Stimulated activated CD4-positive, alpha-beta T cell treated with anti-CD3 and anti-CD28 coated beads, Interleukin-4, amount 100 ng/mL, for 48 hours (primary cell): ENCODE measurements at places on chromosomes 5 and 9.
A peak's percentile ranks its signal among the peaks of the same experiment; 100 is the strongest.

DNA sequence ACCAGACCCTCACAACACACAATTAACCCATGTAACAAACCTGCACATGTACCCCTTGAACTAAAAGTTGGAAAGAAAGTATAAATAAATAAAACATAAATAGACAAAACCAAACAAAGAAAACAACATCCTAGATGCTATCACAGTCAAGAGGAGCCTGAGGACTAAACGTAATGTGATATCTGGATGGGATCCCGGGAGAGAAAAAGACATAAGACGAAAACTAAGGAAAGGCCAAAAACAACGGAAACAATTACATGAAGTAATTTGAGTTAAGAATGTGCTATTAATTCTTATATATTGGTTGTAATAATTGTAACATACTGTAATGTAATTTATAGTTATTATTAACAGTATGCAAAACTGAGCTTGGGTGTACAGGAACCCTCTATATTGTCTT, 793.9 kb downstream of the SEMA5A start:
- DNase-seq: no peak

GRCh38 chr9:131395157-131396098, 1.5 kb downstream of the PRRC2B start:
- DNase-seq: peak; percentile 67

- no peak for DNase-seq
Observed at GRCh38 chr5:156942064-156942463, 21.0 kb downstream of the TIMD4 start.

GRCh38 chr5:64666078-64666477, 24.2 kb upstream of the SHISAL2B start:
- no peak for DNase-seq

GRCh38 chr5:167261309-167262100, 1029.9 kb upstream of the WWC1 start:
- DNase-seq: no peak

DNA sequence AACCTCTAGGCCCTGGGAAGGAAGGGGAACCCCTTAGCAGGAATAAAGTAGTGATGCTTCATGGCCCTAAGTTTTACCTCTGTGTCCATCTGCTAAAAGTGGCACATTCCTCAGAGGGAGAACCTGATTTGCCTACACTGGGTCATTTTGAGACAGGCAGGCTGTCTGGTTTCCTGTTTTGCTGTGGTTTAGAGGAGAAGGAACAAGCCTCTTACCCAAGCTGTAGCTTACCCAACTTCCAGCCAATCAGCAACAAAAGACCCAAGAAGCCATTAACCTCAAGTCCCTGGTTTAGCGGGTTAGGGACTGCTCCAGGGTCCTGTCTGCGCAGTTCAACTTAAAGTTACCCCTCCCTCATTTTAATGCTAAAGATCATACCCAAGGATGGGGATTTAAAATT, 411.0 kb downstream of the MAT2B start:
- no peak for DNase-seq

GRCh38 chr5:124061663-124062062, 549.7 kb downstream of the CSNK1G3 start:
- DNase-seq: no peak

DNA sequence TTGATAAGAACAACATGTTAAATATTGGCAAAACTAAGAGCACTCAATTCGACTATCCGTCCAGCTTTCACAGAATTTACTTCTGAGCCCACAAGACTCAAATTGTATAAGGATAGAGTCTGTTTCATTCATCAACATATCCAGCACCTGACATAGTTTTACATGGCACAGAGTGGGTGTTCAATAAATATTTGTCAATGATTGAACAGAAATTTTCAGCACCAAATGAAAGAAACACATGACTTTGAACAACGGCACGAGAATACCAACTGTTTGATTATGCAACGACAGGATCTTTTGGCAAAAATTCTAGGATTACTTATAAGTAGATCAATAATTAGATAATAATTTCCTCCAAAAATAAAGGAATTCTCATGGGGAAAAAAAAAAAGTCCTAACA, 41.8 kb downstream of the SKP2 start:
- DNase-seq: no peak

GRCh38 chr5:147507480-147508126, 2.3 kb downstream of the DPYSL3 start:
- DNase-seq: no peak

GRCh38 chr5:22965960-22966359, 112.8 kb upstream of the CDH12 start:
- no peak for DNase-seq

DNA sequence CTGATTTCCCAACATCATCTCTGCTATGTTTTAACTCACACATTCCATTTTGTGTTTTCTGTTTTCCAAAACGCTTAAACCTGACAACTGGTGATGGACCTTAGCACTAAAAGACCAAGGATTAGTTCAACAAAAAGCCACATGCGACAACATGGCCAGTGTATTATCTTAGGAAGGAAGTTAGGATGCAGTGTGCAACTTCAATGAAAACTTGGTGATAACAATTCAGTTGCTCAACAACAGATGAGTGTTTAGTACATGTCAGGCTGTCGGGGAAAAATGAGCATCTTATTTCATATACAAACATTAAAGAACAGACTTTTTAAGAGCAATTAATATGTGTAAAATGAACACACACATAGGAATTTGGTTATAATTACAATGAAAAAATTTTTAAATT, 780.0 kb downstream of the SEMA5A start:
- DNase-seq: no peak

GRCh38 chr9:128142061-128142460, 7.2 kb upstream of the LCN2 start:
- no peak for DNase-seq

GRCh38 chr5:149133795-149134777, 7.2 kb upstream of the ABLIM3 start:
- DNase-seq: no peak
